Kidney (tissue), 22 donors: ENCODE measurements at places on chromosomes 1 and 21. TPM values are rescaled to one million over a fixed set of nuclear protein-coding genes. Genes with fewer than 3 reads are reported as not detected.

DNA sequence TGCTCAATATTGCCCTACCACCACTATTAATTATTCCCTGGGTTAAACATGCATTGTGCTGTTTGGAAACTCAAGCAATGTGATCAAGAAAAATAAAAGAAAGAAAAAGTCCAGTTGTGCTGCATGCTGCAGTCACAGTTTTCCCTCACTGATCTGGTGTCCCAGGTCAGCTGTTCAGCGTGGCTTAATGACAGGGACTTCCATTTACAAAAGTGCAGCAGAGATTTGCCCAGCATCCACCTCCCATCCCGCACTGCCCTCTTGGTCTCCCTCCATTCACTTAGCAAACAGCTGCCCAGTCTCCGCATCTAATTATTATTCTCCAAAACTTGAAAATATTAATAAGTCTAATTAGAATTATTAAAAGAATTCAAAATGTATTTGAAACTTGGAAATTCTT lies 2.0 kb upstream of the OR2T4 start:
- DNase-seq, result no peak
- H3K4me3 ChIP-seq, result no peak overlapping the region
- no peaks in the 10 kb centered on the region for H3K27me3 ChIP-seq
- no peak overlapping the region for H3K27ac ChIP-seq
- no peaks in the 10 kb centered on the region for H3K36me3 ChIP-seq

GRCh38 chr21:31644643-31645042 lies 14.8 kb upstream of the SOD1 start:
- H3K27me3 ChIP-seq, result no peaks in the 10 kb centered on the region
- no peak overlapping the region for H3K27ac ChIP-seq
- H3K36me3 ChIP-seq, result no peaks in the 10 kb centered on the region
- no peaks in the 10 kb centered on the region for H3K4me1 ChIP-seq
- no peak for DNase-seq

DNA sequence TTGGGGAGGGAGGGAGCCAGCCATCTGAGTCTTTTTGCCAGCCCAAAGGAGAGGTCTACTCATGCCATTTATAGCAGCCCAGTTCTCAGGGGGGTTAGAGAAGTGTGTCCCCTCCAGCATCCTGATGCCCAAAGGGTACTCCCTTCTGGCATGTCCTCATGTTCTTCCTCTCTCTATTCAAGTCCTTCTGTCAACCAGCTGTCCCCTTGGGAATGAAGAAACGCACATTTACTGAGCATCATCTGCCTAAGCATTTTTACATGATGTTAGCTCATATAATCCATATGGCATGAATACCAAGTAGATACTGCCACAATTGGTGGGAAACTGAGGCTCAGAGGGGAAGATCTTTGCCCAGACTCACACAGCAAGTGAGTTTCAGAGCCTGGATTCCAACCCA lies 14.8 kb upstream of the TACSTD2 start:
- no peaks in the 10 kb centered on the region for H3K27me3 ChIP-seq
- no peak for DNase-seq
- peak overlapping the region; percentile 47 for H3K27ac ChIP-seq
- H3K4me3 ChIP-seq, result no peak overlapping the region
- H3K36me3 ChIP-seq, result no peaks in the 10 kb centered on the region
- H3K4me1 ChIP-seq, result peaks cover 10% of the 10 kb centered on the region

- no peaks in the 10 kb centered on the region for H3K27me3 ChIP-seq
- H3K27ac ChIP-seq, result no peak overlapping the region
- no peak overlapping the region for H3K4me3 ChIP-seq
- no peak for DNase-seq
These were observed 10.1 kb downstream of the LACTBL1 start for GRCh38 chr1:22962558-22962957.

DNA sequence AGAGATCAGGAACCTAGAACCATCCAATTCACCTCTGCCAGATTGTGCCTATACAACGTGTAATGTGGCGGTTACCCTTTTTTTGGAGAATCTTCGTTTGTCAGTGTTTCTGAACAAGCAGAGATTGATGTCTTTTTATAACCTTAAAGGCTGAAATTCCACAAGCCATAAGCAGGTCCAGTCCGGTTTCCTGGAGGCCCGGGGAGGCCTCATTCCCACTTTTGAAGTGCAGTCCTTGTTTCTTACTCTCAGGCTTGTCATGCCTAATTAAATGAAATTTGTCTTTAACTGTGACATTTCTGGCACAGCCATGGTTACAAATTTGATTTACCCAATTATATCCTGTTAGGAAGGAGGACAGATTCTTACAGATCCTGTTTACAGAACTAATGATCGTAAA lies 27.8 kb downstream of the ZNF362 start:
- H3K27ac ChIP-seq, result no peak overlapping the region
- H3K4me1 ChIP-seq, result peaks cover 11% of the 10 kb centered on the region
- DNase-seq, result no peak
- H3K27me3 ChIP-seq, result no peaks in the 10 kb centered on the region
- peaks cover 14% of the 10 kb centered on the region for H3K36me3 ChIP-seq

DNA sequence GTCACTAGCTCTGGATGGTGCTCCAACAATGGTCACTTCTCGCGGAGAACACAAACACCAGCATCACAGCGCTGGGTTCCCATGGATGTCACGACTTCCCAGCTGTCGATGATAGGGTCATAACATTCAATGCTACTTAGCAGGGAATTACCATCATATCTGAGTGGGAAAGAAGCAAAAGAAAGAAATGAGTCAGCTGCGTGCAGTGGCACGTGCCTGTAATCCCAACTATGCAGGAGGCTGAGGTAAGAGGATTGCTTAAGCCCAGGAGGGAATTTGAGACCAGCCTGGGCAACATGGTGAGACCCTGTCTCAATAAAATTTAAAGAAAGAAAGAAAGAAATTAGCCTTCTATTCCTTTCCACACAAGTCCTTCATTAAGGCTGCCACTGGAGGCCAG lies 3.6 kb upstream of the RABIF start:
- H3K27me3 ChIP-seq, result no peaks in the 10 kb centered on the region
- peaks cover 34% of the 10 kb centered on the region for H3K36me3 ChIP-seq
- H3K4me3 ChIP-seq, result no peak overlapping the region
- no peak overlapping the region for H3K27ac ChIP-seq

- H3K4me3 ChIP-seq, result no peak overlapping the region
- H3K4me1 ChIP-seq, result no peaks in the 10 kb centered on the region
- no peaks in the 10 kb centered on the region for H3K27me3 ChIP-seq
- no peak for DNase-seq
These were observed 9.4 kb upstream of the GPX7 start for GRCh38 chr1:52592637-52593323.

GRCh38 chr1:26259578-26259977 lies 20.3 kb upstream of the SH3BGRL3 start:
- H3K4me1 ChIP-seq, result no peaks in the 10 kb centered on the region
- H3K4me3 ChIP-seq, result no peak overlapping the region
- no peak overlapping the region for H3K27ac ChIP-seq
- no peaks in the 10 kb centered on the region for H3K27me3 ChIP-seq
- H3K36me3 ChIP-seq, result no peaks in the 10 kb centered on the region

GRCh38 chr1:207988326-207989165 lies 77.6 kb upstream of the CD34 start:
- H3K36me3 ChIP-seq, result no peaks in the 10 kb centered on the region
- no peak overlapping the region for H3K27ac ChIP-seq
- no peaks in the 10 kb centered on the region for H3K4me1 ChIP-seq
- DNase-seq, result no peak

GRCh38 chr1:176702901-176703300 lies 239.9 kb downstream of the PAPPA2 start:
- no peak for DNase-seq
- H3K27ac ChIP-seq, result no peak overlapping the region
- H3K27me3 ChIP-seq, result no peaks in the 10 kb centered on the region
- no peaks in the 10 kb centered on the region for H3K4me1 ChIP-seq

GRCh38 chr1:201180141-201180540 lies 10.5 kb upstream of the IGFN1 start:
- no peak for DNase-seq
- no peaks in the 10 kb centered on the region for H3K4me1 ChIP-seq
- no peak overlapping the region for H3K4me3 ChIP-seq
- H3K36me3 ChIP-seq, result no peaks in the 10 kb centered on the region
- no peak overlapping the region for H3K27ac ChIP-seq

- H3K27ac ChIP-seq, result no peak overlapping the region
- H3K27me3 ChIP-seq, result no peaks in the 10 kb centered on the region
- no peak for DNase-seq
These were observed 1.5 kb downstream of the RABGGTB start for GRCh38 chr1:75787524-75787923.

The KCNH1 gene
- total RNA-seq, result 0.54 TPM

The BCL10 gene
- total RNA-seq, result 27.1 TPM
